ENCODE measurements at places on chromosomes 11 and 22. TPM values are rescaled to one million over a fixed set of nuclear protein-coding genes. Genes with fewer than 3 reads are reported as not detected.

DNA sequence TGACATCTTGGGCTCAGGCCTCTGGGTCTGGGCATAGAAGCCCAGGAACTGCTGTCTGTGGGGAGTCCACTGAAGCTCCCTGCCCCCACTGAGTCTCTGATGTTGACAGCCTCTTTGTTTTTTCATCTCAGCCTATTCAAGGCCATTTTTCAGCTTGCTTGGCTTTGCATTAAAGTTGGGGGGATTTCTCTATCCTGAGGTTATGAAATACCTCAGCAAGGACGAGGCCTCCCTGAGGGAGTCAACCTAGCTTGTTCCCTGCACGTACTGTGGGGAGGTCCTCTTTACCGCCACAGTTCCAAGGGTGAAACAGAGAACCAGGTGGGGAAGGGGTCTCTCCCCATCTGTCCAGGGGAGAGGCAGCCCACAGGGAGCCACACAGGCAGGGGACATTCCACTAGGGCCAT, 8.4 kb downstream of the KCNQ1OT1 start:
- no peak for DNase-seq

DNA sequence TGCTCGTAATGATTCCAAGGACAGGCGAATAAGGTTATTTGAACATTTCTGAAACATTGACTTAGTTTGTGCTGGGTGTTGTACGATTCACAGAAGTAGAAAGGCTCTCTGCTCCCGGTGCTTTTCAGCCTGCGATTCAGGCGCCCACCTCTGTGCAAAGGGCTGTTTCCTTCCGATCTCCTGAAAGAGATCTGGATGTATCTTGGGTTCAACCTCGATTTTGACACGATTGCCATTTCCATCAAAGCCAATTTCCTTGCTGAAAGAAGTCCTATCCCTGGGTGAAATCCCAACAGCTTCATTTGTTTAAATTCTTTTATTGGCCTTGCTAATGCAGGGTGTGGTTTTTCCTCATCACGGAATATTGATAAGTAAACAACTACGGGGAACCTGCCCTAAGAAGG, 1.1 kb upstream of the ZC3H12C start:
- no peak for DNase-seq

The UPK3A gene
- not detected for total RNA-seq

DNA sequence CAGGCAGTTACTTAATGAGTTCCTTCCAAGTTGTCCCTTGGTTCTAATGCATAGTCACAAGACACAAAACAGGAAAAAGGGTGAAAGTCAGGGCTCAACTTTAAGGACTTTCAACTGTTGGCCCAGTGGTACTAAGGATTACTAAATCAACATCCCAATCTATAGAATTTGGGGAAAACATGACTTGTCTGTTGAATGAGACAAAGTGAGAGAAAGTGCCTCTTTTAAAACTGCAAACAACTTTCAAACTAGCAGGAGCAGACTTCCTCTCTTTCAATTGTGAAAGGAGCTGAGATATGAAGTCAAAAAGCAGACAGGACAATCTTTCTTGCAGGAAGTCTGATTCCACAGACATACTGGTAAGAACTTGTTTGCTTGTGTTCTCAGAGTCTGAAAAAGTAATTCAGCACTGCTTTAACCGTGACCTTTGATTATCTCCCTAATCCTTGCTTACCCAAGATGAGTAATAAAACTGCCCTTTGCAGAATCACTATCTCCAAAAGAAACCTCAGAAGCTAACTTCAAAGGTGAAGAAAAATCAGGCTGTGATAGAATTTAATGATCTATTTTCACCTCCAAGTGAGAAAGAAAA, 960.7 kb upstream of the RAG2 start:
- no peak for DNase-seq

The DBX1 gene
- not detected for total RNA-seq

Data from stomach (tissue), 19 donors.